RWPE1 (cell line): ENCODE measurements at places on chromosomes 4 and X.

DNA sequence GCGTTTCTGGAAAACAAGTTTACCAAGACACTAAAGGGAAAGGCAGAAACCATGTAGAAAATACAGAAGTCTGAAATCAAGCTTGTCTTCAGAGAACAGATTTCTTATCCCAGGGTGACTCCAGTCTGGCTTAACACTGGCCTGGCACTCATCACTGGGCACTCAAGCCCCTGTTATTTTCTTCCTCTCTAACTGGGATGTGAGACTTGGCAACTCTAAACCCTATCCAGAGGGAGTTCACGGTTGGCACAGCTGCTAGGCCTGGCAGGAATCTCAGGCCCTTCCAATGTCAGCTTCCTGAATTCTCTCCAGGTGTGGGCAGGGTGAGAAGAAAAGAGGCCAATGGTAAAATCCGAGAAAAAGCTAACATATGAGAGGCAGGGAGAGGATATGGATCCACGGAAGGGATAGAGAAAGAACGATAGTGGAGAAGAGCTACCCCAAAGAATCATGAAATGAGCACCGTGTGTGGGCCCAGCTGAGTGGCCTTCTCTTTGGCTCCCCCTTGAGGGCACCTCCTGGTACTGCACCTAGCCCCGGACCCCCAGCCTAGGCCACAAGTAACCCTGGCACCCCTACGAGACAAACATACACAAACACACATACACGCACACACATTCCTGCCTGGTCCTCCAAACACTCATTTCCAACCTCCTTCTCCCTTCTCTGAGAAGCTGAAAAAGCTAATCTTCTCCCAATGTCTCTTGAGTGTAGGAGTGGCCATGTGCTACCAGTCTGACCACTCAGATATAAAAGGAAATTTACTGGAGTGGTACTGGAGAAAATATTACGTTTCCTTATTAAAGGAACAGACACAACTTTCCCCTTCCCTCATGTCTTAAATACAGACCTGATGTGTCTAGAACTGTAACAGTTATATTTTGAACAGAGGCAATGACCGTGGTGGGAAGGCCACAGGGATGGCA is 16.6 kb upstream of the PTCHD1 start:
- DNase-seq: peak; percentile 24

GRCh38 chrX:16586377-16587112 is 63.4 kb upstream of the S100G start:
- DNase-seq: no peak

GRCh38 chr4:100511896-100512295 is 5.9 kb downstream of the EMCN start:
- DNase-seq: no peak

DNA sequence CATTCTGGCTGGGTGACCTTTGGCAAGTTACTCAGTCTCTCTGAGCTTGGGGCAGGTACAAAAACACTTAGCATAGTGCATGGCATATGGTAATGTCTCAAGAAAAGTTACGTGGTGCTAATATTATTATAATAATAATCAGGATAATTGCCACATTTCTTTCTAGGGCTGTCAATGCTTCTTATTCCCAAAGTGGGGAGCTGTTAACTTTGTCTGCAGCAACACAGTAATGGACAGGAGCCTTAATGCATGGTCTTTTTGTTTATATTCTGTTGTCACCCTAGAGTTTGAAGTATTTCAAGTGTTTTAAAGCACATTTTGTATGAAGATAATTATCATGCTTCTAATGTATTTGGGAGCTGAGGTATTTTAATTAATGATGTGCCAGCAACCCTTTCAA is 121.8 kb downstream of the FHIP1A start:
- DNase-seq: no peak

DNA sequence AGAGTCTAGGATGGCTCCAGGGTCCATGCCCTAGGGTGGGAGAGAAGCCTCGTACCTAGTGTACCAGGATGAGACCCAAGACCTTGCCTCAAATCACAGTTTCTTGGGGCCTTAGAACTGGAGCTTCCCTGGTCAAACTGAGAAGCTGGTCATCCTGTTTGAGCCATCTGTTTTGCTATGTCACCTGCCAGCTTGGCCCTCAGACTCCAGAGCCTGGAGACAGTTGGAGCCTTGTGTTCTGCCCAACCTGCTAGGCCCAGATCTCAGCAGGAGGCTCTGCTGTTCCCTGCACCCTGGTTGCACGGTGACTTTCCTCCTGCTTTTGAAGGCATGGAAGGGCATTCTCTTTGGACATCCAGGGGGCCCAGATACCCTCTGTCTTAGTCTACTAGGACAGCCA is 206.3 kb upstream of the ATP6AP2 start:
- DNase-seq: no peak

DNA sequence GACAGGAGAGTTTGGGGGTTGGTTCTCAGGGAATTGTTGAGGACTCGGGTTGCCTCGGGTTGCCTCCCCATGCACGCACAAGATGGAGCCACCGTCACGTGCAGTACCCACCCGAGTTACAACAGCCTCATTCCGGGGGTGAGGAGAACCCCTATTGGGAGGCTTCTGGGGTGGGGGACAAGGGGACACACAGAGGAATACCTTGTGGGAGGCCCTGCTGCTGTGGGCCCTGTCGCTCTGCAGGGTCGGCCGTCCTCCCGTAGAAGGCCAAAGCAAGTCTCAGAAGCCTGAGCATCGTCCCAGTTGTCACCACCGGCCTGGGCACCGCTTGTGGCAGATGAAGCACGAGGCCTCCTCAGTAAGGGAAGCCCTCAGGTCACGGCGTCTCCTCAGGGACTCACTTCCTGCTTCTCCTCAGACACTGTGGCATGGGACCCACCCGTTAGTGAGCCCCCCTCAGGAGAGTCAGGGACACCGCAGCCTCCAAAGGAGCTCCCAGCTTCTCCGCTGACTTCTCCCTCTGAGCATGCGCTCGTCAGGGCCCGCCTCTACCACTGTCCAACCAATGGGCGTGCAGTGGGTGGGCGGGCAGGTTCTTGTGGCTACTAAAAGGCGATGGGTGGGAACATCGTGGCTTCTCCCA is at the start of gene CT55:
TSS of gene CT55 (minus strand) at position 522 of the 643 bp plus-strand sequence. CDS start at position 295, 227 bp downstream.
- no peak for DNase-seq

GRCh38 chr4:38313999-38314561 is 349.9 kb upstream of the KLF3 start:
- DNase-seq: peak; percentile 74
